ENCODE measurements at places on chromosomes 2 and 18.

GRCh38 chr2:86243950-86244733 lies 44.9 kb downstream of the MRPL35 start:
- no peak for DNase-seq

GRCh38 chr2:223918671-223919134 lies 26.4 kb downstream of the WDFY1 start:
- no peak for DNase-seq

DNA sequence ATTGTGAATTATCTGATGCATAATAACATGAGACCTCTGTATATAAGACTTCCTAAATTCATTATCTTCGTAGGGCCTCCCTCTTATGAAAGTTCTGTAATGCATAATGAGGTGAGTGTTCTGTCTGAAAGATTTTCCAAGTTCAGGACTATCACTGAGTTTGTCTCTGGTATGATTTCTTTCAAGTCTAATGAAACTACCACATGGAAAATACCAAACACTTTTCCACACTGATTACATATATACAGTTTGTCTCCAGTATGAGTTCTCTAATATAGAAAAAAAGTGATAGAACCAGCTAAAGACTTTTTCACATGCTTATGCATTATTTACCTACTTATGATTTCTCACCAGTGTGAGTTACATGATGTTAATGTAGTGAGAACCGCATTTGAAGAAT lies 34.7 kb downstream of the CTNNA2 start:
- DNase-seq = no peak

DNA sequence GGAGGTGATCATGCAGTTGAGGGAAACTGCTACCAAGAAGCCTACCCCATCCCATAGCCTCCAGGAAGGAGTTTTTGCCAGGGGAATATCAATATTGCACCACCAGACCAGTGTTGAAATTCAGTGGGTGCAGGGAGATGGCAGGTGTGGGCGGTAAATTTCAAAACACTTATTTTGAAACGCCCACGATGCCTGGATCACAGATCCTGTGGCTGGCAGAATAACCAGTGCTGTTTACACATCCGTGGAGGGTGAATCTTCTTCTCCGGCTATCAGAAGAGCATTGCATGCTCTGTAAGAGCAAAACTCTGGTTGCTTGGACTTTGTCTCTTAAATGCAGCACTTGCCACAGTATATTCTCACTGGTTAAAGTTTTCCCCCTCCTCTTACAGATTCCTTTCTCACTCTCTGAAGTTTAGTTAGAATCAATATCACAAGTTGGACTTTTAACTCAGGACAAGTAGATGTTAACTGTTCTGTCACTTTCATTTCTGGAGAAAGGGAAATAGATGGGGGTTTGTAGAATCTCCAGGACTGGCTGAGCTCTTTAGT lies 70.5 kb upstream of the ZCCHC2 start:
- no peak for DNase-seq

- DNase-seq = no peak
Measured at GRCh38 chr18:51053814-51054213, 23.8 kb downstream of the SMAD4 start.

- DNase-seq = no peak
Measured at GRCh38 chr2:84537251-84537650, 21.0 kb downstream of the DNAH6 start.

DNA sequence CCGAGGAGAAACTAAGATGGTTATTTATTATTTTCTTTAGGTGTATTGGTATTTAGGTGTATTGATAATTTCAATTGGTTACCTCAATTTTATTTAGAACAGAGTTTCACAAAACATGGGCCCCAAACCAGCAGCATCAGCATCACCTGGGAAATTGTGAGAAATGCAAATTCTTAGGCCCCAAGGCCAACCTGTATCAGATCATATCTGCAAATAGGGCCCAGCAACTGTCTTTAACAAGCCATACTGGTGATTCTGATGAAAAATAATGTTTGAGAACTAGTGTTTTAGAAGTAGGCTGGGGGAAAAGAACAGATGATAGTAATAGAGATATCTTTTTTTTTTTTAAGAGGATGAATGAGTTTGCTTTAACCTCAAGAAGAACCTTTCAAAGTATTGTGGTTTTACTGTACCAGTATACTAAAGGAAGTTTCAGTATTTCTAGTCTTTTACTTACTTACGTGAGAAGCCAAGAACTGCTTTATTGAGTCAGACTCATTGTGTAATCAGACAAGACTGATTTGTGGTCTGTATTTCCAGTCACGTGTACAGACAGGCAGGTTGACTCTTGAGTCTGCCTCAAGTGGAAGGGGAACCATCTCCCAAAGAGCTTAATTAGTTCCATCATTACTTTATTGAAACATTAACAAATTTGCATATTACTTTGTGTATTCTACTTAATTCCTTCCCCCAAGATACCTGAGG lies 60.4 kb upstream of the GAREM1 start:
- peak; percentile 25 for DNase-seq

- no peak for DNase-seq
Measured at GRCh38 chr18:63216516-63217311, 102.9 kb downstream of the BCL2 start.

- DNase-seq = no peak
Measured at GRCh38 chr2:9222239-9222892, 15.8 kb downstream of the ASAP2 start.

DNA sequence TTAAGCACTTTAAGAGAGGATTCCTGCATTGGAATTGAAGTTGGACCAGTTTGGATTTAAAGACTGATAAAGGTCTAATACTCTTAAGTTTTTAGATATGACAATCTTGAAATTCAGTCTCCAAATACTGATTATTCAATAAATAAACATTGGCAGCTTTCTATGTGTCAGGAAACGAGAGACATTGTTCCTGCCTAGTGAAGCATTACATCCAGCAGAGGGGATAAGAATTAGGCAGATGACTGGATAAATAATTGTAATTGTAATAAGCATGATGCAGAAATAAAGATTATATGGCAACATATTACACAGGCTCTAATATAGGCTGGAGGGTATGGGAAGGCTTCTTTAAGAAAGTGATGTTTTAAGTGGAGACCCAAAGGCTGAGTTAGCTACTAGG lies 226.5 kb upstream of the MMADHC start:
- no peak for DNase-seq

DNA sequence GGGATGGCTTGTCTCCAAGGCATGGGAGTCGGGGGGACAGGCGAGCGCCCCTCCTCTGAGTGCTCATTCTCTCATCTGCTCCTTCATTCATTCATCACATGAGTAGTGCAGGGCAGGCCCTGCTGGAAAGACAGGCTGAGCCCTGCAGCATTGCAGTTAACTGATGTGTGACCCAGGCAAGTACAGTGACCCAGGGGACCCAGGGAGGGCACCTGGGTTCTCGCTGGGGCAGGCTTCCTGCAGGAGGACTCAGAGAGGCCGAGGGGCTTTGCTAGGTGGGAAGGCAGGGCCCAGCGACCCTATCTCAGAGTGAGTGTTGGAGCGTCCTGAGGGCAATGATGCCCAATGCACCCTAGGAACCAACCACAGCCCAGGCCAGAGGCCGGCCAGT lies 30.6 kb downstream of the HJURP start:
- no peak for DNase-seq

DNA sequence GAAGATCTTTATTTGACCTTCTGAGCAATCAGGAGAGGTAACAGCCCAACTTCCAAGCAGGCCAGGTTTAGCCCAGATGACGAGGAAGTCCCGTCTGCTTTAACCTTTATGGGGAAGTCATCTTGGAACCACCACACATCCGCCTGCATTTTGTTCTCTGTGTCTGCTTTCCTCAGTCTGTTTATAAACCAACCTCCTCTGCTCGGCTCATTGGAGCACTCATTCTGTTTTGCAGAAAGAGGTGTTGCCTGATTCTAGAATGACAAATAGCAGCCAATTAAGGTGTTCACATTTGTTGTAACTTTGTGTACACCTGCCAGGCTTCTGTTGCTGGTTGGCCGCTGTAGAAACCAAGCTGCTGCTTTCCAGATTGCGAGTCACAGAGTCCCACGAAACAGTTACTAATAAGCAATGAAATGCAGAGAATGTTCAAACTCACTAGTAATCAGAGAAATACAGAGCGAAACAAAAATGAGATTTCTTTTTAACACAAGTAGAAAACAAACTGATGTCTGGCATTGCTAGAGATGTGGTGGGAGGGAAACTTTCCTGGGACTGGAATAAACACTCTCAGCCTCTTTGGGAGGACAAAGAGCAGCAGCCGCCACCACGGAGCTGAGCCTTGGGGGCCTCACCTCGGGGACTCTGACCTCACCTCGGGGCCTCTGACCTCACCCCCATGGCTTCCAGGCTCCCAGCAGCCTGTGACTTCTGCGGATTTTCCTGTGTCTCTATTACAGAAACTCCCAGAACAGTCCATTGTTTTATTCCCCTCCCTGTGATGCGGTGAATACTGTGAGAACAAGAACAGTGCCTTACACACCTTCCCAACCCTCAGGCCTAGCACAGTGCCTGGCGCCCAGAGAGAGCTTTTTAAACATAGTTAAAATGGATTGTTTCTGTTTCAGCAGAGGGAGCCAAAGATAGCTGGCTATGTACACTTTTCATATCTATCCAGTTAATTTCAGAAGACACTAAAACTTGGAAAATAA lies 64.0 kb downstream of the MBP start:
- DNase-seq = peak; percentile 54

DNA sequence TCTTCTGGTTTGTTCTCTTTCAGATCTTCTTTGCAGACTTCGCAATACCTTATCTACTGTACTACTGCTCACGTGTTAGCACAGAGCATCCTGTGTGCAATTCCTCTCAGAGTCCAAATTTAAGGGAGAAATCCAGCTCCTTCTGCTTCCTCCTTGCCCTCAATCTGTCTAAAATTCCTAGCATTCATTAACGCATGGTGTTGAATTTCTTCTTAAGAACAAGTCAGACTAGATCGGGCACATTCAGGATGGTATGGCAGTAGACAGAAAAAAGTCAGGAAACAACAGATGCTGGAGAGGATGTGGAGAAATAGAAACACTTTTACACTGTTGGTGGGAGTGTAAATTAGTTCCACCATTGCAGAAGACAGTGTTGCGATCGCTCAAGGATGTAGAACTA lies 206.1 kb upstream of the CDH7 start:
- no peak for DNase-seq

DNA sequence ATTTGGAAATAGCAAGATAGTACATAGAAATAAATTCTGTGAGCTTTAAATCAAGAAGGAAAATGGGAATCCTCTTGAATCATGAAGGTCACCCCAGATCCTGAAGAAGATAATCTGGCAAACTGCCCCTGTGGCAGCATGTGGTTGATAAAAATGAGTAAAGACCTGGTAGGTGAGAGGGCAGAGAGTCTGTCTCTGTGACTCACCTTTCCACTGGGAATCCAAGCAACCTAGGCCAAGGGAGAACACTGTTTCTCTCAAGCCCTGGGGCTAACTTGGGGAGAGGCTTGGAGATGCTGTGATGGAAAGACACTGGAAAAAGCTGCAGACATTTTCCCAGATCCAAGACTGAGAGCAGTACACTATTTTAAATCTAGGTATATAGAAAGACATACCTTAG lies 185.8 kb upstream of the CNTNAP5 start:
- DNase-seq = no peak

- no peak for DNase-seq
Measured at GRCh38 chr2:12428786-12429185, 287.9 kb upstream of the TRIB2 start.

GRCh38 chr2:48174503-48174902 lies 268.2 kb upstream of the FBXO11 start:
- no peak for DNase-seq

GRCh38 chr18:21110713-21111345 lies 784 bp downstream of the ROCK1 start:
- peak; percentile 19 for DNase-seq

DNA sequence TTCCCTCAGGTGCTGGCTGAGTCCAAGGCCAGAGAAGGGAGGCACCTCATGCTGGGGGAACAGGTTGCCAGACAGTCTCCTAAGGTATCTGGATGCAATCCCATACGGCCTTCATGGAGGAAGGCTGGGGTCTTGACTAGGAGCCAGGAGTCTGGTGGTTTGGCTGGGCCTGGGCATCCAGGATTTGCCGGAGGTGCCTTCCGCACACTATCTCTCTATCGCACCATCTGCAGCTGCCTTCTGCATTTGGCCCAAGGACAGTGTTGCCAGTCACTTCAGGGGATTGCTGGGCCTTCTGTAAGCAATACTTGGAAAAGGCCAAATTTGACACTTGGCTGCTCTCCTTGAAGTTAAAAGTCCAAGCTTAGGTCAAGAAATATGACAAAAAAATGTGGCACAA lies 327.2 kb downstream of the EN1 start:
- DNase-seq = no peak

DNA sequence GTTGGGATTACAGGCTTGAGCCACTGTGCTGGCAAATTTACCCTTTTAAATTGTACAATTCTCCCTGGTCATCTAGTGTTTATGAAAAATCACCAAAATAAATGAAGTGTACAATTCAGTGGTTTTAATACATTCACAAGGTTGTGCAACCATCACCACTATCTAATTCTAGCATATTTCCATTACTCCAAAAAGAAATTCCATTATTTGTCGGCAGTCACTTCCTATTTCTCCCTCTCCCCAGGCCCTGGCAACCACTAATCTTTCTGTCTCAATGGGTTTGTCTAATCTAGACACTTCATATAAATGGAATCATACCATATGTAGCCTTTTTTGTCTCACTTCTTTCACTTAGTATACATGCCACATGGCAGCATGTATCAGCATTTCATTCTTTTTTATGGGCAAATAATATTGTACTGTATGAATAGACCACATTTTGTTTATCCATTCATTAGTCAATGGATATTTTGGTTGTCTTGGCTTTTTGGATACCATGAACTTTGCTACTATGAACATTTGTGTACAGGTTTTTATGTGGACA lies 12.6 kb upstream of the POLE4 start:
- DNase-seq = peak; percentile 44

DNA sequence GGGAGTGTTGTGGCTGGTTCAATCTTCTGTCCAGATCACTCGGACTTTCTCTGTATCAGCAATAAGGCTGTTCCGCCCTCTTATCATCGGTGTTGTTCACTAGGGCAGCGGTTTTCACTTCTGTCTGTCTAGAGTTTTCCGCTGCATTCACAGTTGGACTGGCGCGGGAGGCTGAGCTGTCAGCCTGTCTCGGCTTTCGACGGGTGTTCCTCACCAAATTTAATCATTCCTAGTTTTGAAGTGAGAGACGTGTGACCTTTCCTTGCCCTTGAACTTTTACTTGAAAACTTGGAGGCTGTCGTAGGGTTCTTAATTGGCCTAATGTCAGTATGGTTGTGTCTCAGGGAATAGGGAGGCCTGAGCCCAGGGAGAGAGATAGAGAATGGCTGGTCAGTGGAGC lies 108.3 kb downstream of the NFATC1 start:
- DNase-seq = no peak

DNA sequence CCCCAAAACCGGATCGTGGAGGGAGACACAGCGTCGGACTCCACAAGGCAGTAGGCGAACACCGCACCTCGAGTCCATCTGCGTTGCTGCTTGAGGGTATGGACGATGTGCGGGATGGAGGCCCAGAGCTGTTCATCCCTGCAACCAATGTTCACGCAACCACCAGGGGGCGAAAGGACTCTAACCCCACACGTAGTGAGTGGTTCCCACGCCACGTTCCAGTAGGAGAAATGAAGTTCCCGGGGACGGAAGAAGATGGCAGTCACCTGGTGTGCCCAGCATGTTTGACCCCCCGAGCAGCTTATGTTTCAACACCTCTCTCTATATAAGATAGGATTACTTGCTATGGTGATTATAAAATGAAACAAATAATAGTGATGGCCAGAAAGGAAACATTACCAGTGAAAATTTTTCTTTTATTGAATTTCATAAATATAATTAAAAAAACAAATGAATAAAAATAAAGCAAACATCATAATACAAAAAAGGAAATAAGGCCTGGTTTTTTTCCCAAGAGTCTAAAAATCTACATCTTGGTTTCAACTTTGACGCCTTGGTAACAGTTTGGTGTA lies 184.3 kb downstream of the SH3BP4 start:
- peak; percentile 73 for DNase-seq
